ENCODE measurements at places on chromosomes 2 and 18. TPM values are rescaled to one million over a fixed set of nuclear protein-coding genes. Genes with fewer than 3 reads are reported as not detected.

The SUPT7L gene
- 43.3 TPM for total RNA-seq

The TXNDC9 gene
- 48.4 TPM for total RNA-seq

The SRBD1 gene
- total RNA-seq: 18.1 TPM

The TUBA3E gene
- 18.5 TPM for total RNA-seq

The POTEF gene
- 32.6 TPM for total RNA-seq

DNA sequence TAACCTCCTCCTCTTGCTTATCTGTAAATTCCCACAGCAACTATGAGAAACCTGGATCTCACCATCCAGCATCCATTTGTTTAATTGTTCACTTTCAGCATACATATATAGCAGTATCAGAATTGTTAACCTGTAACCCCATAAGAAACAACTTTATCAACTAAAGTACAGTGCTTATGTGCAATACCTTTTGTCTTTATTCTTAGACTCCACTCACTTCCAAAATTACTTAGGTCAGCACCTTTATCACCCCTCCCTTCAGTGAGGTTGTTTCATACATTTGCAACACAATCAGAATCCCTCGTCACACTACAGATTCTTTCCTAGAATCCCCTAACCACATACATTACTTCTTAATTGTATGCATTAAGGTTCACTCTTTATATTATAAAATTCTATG, 225.9 kb upstream of the NCKAP5 start:
- DNase-seq: no peak

DNA sequence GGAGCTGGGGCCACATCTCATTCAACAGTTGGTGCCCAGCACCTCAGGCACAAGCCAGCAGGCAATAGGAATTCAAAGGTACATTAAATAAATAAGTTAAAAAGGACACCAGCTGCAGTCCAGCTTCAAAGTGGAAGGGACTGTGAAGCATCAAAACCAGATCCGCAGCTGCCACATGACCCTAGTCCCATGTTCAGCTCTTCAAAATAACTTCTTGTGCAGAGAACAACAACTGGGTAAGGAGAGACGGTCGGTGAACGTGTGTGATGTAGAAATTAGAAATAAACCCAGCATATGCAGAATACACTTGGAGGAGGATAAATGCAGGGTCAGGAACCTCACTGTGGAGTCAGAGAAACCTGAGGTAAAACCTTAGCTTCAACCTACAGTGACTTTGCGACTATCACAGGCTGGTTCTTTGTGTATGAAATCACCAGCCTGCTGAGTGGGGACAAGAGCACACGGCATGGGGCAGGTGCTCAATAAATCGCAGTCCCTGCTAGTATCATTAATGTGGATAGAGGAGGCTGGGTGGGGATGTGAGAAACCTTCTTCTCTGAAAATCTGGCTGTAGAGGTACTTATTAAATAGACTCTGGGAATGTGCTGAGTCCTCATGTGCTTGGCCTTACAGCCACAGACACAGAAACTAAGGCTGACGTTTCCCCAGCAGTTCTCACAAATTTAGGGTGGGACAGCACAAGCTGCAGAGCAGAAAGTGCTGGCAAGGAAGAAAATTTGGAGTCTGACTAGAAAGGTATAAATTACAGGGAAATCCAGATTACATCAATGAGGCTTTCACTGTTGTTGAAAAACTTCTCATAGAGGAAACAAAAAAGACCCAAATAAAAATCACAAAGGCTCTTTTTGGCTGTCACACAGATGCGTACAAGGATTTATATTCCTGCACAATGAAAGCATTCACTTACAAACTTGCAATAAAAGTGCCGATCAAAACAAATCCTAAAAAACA, 20.7 kb downstream of the FBXO15 start:
- DNase-seq: no peak

- DNase-seq: no peak
Measured at GRCh38 chr2:123002660-123003248, 1022.3 kb upstream of the CNTNAP5 start.

- no peak for DNase-seq
Measured at GRCh38 chr2:110097506-110098220, 18.0 kb downstream of the MALL start.

GRCh38 chr2:194539425-194539824, 1117.6 kb upstream of the SLC39A10 start:
- DNase-seq: no peak

DNA sequence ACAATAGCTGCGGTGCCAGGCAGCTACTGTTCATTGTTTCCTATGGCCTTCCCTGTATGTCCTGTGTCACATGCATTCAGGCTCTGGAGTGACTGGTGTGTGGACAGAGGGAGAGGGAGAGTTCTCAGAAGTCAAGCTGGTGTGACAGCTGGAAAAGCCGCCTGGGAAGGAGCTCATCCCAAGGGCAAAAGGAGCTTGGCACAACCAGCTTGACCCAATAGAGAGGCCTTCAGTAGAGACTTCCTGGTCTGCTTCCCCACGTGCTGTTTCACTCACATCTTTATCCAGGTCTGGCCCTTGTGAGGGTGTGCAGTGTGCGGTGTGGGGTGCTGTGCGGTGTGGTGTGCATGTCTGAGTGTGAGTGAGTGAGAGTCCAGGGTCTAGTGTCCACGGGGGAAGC, 11.1 kb upstream of the NT5DC4 start:
- no peak for DNase-seq

DNA sequence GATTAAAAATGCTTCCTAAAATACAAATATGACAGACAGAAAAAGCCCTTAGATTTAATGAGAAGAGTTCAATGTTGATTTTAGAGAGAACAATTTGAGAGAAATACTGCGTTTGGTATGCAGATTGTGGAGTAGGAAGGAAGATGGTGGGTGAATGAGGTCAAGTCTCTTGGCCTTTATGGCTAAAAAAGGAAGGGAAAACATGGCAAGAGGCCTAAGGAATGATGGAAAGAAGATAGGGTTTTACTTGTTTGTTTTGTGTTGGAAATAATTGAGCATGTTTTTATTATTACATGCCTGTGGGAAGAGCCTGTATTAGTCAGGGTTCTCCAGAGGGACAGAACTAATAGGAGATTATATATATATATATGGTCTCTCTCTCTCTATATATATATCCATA, 318.1 kb downstream of the TRIB2 start:
- DNase-seq: no peak

DNA sequence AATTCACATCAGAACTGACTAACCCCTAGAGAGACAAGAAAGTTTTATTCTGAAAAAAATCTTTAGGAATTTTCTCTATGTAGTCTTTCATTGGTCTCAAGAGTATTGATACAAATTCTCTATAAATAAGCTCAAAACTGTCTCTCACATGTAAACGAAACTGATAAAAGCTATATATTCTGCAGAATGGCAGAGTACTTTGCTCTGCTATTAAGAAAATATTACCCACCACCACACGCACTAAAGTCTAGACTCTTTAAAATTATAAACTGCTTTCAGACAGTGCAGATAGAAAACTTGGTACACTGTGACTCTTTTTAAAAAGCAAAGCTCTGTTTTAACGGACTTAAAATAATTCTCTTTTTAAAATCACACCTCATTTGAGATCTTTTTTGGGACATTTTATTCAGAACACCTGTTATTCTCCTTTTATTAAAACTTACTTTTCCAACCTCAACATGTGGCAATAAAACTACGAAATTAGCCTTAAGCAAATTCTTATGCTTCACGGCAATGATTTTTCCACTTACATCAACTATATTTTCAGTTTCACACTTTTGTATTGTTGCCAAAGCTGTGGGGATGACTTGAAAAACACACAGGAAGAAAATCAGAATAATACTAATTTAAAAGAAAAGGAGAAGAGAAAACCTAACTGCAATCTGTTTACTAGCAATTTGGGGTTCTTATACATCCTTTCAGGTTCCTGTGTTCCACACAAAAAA, 58.0 kb downstream of the CCDC88A start:
- no peak for DNase-seq

DNA sequence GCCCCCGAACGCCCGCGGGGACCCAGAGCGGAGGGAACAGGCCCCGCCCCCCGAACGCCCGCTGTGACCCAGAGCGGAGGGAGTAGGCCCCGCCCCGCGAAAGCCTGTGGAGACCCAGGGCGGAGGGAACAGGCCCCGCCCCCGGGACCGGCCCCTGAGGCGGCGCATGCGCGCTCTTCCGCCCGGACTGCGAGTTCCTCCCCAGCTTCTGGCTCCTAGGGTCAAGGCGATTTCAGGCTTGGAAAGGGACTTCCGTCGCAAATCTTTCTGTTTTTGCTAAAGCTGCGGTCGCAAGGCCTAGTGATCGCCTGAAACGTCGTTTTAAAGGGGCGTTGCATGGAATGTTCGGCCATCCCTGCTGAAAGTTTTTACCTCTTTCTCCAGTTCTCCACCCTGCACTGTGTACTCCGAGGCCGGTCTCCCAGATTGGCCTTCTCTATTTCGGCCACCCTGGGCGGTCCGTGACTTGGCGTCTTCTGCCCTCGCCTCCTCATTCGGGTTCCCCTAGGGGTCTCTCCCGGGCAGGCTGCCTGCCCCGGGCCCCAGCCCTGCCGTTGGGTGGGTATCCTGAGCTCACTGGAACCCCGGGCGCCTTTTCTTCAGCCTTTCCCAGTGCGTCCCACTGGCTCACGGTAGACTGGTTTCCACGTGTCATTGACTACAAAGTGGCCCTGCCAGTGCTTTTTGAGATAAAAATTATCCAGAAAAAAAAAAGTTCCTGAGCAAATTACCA, 372 bp upstream of the WDSUB1 start:
- peak; percentile 100 for DNase-seq

Measured in hepatocyte (in vitro differentiated cells).